T-cell (primary cell): ENCODE measurements at places on chromosomes 13 and 19.

DNA sequence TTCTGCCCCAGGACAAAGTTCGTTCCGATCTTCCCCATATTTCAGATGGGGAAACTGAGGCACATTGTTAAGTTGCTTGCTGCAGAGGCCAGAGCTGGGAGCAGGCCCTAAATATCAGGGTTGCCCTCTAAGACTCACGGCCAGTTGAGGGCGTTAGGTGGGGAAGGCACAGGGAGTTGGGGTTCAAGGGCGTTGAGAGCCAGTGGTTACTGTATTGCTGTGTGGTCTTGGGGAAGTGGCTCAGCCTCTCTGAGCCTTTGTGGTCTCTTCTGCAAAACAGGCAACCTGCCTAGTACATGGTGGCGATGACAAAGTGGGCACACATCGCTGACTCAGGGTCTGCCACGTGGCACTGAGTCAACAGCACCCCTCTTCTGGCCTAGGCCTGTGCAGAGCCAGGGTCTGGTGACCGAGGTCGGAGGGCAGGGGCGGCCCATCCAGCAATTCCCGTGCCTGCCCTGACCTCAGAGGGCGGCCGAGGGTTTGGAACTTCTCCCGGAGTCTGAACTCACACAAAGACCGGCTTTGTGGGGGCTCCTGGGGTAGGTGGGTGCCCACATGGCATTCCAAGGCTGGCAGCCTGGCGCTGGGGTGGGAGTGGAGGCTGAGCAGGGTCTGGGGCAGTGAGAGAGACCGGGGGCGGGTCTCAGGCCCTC is 10.2 kb downstream of the TNFAIP8L1 start:
- no peak for DNase-seq

- no peak for DNase-seq
Measured at GRCh38 chr13:35965226-35965927, 165.8 kb downstream of the DCLK1 start.

DNA sequence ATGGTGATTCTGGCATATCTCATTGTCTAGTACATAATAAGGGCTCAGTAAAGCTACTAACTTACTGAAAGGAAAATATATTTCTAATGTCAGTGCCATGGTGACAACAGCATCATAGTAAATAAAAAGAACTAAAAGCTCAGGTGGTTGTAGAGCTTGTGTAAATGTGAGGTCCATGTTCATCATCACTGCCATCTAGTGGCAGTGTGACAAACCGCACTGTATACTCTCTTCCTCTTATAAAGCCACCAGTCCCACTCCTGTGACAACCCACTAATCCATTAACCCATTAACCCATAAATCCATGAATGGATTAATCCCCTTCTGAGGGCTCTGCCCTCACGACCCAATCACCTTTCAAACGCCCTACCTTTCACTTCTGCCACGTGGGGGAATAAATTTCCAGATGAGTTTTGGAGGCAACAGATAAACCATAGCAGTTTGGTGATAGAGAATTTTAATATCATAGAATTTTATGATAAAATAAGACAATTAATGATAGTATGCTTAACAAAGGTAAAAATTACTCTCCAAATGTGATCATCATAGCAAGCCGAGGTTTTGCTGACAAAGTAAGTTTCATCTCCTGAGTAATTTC is 160.4 kb upstream of the SGCG start:
- DNase-seq = no peak

GRCh38 chr19:54141356-54141755 is 3.8 kb downstream of the CNOT3 start:
- DNase-seq = no peak

DNA sequence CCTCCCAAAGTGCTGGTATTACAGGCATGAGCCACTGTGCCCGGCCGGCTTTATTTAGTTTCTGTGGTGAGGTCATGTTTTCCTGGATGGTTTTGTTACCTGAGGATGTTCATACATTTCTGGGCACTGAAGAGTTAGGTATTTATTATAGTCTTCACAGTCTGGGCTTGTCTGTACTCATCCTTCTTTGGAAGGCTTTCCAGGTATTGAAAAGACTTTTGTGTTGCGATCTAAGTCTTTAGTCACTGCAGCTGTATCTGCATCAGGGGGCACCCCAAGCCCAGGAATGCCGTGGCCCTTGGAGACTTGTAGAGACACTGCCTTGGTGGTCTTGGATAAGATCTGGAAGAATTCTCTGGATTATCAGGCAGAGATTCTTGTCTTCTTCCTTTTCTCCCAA is 12.8 kb downstream of the BLOC1S3 start:
- no peak for DNase-seq
